RCC 7860 (cell line): ENCODE measurements at places on chromosomes 3 and 15.
A peak's percentile ranks its signal among the peaks of the same experiment; 100 is the strongest.

DNA sequence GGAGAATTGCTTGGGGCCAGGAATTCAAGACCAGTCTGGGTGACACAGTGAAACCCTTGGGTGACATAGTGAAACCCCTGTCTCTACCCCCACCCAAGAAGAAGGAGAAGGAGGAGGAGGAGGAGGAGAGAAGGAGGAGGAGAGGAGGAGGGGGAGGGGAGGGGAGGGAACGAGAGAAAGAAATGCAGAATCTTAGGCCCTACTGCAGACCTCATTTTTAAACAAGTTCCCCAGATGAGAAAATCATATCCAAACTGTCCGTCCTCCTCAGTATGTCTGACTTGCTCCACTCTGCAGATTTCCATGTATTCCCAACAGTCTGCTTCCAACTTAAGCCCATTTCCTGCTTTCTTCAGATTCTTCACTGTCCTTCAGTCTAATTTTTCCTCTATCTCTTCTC is 63.9 kb upstream of the NUDT16 start:
- DNase-seq: no peak

GRCh38 chr3:58585994-58586393 is 8.8 kb upstream of the FAM107A start:
- peak; percentile 85 for DNase-seq

DNA sequence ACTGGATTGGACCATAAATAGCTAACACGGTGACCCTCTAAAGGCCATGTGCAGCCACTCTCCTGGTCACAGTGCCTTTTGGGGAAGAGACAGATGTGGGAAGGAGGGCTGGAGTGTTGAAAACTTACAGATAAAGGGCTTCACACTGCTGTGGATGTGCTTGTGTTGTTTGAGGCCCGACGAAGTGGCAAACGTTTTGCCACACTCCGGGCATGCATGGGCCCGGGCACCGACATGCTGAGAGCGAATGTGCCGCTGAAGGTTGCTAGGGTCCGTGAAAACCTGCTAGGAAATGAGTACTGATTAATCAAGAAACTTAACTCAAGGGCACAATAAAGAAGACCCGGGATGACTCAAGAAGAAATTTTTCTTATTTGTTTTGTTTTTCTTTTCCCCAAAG is 542.6 kb downstream of the MECOM start:
- no peak for DNase-seq

DNA sequence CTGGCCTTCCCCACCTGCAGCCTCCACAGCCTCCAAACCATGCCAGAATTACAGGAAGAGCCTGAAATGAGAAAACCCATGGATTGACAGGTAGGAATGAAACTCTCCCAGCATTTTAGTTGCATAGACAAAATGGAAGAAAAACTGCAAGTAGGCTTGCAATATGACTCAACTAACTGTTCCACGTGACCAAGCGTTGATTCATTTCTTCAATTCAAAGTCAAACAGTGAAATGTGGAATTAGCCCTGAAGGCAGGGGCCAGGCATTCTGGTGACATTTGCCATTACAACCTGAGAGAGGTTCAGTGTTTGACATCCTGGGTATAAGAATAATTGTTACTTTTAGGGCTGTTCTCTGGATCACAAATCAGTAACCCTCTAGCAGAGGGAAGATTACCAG is 676.5 kb upstream of the CFAP20DC start:
- no peak for DNase-seq

DNA sequence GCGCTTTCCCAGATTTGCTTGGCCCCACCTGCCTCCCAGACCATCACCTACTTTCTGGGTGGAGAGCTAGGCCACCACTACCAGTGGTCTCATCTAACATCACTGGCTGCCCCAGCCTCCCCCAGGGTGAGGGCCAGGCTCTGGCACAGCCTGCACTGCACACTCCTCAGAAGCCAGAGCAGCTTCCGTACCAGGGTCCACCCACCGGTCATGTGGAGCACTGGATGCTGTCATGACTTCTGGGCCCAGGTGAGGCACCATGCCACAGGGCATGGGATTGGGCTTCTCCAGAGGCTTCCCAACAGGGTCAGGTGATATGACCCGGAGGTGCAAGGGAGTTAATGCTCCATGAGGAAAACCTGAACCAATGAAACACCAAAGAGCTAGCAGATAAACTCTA is 14.0 kb downstream of the MEGF11 start:
- no peak for DNase-seq

DNA sequence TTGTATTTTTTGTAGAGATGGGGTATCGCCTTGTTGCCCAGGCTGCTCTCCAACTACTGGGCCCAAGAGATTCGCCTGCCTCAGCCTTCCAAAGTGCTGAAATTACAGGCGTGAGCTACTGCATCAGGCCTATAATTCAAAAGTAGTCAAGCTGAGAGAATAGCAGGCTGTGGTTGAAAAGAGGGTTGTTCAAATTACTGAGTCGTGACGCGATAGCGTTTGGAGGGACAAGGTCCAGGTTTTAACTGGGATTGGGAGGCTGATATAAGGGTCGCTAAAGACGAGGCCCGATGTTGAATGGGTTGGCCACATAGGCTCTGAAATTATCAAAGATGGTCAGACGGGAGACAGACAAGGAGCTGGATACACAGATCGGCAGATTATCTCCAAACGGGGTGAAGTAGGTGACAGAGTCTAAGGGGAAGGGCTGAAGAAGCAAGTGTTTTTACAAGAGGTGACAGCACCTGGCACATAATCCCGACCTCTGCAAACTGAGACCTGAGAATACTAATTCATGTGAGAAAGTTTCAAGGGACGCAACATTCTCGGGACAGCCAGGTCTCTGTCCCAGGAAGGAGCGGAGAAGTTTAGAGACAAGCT is 759 bp upstream of the ARID3B start:
- peak; percentile 54 for DNase-seq

GRCh38 chr3:99439892-99440291 is 198.5 kb upstream of the COL8A1 start:
- DNase-seq: no peak

- peak; percentile 44 for DNase-seq
Observed at GRCh38 chr3:150232992-150233451, 175.1 kb upstream of the TSC22D2 start.

DNA sequence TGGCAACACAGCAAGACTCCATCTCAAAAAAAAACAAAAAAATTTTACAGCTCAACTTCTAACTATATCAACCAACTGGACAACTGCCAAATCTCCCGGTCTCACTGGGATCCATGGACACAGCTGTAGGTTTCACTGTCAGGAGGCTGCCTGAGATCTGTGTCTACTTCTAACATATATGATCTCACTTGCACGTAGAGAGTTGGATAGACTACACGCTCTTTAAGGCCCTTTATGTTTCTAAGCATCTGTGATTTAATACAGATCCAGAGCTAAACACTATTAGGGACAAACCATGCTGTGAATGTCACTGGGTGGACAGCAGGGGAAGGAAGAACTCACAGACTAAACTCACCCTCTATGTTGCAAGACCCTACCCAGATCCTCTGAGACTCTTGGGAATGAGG is 13.0 kb upstream of the APOD start:
- no peak for DNase-seq

- DNase-seq: no peak
Observed at GRCh38 chr15:50106457-50106856, 12.6 kb downstream of the ATP8B4 start.

GRCh38 chr15:78685159-78685921 is 44.3 kb upstream of the CHRNB4 start:
- DNase-seq: no peak

DNA sequence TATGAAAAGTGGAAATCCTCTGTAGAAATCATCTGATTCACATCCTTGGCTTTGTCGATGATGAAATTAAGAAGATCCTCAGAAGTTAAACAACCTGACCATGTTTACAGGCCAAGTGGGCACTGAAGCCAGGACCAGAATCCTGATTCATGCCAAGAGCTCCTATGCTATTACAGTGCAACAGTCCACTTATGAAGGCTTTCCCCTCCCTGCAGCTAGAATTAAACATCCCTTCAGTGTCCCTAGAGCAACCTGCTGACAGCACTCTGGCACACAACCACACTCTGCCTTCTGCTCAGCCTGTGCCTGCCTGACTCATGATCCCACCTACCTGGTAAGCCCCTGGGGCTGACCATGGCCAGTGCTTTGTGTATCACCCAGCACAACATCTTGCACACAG is 33.8 kb downstream of the TXNRD3 start:
- DNase-seq: peak; percentile 43

DNA sequence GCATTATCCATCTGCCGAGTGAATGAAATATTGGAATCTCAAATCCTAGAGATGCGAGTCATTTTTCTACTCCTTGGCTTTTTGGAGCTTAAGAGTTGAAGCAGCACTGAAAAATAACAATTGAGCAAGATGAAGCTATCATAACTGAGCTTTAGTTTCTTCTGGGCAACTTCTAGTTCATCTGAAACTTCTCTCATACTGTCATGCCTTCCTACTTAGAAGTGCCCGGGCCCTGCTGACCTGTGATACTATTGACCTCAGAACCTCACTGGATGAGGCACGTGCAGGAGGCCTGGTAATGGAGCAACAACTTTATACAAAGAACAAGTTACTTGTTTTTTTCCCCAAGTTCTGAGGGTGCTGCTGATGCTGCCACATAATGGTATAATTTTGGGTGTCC is 48.5 kb upstream of the P3H2 start:
- no peak for DNase-seq

- no peak for DNase-seq
Observed at GRCh38 chr3:37064747-37065146, 71.4 kb downstream of the MLH1 start.

DNA sequence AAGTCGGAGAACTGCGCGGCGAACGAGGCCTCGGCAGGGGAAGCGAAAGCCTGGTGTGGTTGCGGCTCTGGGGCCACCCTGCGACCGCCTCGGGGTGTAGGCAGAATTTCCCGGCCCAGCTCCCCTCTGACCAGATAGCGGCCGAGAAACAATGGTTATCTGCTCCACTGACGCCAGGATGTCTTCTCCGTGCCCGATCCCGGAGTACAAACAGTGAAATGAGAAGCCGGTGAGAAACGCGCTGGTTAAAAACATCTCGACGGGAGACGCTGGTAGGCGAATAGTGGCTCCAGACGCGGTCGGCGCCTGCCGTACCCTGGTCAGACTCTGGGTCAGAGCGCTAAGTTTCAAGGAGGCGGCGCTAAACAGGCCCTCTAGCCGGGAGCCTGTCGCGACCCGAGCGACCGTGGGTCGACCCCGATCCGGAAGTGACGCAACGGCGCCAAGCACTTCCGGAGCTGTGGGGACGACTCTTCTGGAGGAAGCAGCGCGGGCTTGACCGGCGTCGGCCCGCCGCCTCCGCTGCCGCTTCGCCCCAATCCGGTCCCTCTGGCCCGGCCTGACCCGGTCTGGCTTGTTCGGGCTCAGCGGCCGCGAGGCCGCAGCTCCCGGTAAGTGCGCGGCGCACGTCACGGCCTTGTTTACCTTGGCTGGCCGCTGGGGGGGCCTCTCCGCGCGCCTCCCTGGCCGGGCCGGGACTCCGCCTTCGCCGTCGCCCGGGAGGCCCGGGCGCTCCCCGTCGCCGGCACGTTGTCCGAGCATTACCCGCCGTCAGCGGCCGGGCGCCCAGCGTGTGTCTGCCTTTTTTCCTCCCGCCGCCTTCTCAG is at the start of gene ARIH2:
Gene ARIH2, plus strand, starts transcription at position 455 of the 827 bp plus-strand sequence. CDS start 8,717 bp downstream, outside the sequence.
- peak; percentile 78 for DNase-seq

- DNase-seq: no peak
Observed at GRCh38 chr3:182007441-182007840, 295.7 kb downstream of the SOX2 start.

DNA sequence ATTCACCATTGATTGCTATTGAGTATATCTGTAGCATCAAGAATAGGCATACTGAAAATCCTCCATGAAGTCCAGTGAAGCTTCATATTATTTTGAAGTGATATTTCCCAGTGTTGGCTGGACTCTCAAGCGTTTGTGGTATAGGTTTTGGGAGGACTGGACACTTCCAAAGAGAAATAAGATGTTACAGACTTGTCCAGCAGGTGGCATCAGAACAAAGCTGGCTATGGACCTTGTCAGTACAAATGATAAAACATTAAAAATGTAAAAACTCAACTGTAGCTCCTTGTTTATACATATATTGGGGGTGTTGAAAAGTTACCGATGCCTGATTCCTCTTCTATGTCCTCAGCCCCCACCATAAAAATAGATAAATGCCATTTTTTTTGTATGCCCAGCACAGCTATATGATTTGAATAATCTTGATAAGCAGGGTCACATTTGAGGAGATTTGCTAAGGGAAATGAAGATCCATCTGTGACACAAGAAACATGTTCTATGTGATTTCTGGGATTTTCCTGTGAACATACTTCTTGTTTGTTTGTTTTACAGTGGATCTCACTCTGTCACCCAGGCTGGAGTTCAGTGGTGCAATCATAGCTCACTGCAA is 54.5 kb upstream of the GOLGA6B start:
- DNase-seq: peak; percentile 34

DNA sequence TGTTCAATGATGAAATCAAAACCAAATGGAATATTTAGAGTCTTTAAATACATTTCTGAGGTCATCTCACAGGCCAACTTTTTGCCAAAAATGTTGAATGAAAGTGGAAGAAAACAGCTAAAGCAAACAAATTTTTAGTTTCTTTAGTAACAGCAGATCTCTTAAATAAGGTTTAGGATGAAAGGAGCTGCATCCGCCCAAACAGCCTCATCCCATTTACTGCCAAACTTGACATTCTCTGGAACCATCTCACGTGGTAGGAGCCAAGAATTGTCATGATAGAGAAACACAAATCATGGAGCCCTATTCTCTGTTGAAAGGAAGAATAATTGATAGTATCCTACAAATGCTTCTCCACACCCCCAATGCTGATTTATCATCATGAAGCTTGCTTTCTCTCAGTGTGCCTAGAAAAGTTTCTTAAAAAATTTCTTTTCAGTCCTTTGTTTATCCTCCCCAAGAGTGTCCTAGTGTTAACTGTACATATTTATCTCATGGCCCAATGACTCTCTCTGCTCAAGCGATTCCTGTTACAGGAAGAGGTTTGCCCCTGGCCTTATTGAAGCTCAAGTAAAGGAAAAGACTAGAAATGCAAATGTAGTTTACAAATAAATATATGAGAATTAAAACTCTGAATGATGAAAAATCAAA is 23.4 kb downstream of the SLC9A9 start:
- no peak for DNase-seq

DNA sequence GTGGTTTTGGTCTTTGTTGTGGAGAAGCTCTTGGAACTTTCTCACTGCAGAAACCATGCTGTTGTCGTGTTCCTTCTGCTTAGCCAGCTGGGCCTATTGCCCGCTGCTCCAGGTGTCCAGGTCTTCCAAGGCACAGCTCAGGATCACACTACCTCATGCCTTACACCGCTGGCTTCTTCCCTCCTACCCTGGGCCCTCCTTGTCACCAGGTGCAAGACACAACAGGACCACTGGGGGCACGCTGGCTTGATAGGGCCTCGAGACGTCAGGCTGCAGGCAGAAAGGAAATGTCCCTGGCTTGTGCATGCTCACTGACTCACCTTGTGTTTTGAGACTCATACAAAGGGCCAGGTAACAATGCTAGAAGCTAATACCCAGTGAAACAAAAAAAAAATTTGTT is 32.3 kb downstream of the PAQR9 start:
- no peak for DNase-seq

- no peak for DNase-seq
Observed at GRCh38 chr15:72146934-72147333, 28.7 kb downstream of the SENP8 start.

- no peak for DNase-seq
Observed at GRCh38 chr3:188179006-188179966, 25.3 kb downstream of the LPP start.

- no peak for DNase-seq
Observed at GRCh38 chr3:49495023-49495422, 25.0 kb downstream of the DAG1 start.

- no peak for DNase-seq
Observed at GRCh38 chr3:159910991-159911663, 77.5 kb upstream of the IL12A start.

- DNase-seq: peak; percentile 55
Observed at GRCh38 chr15:85770096-85771041, 24.4 kb downstream of the KLHL25 start.

- DNase-seq: no peak
Observed at GRCh38 chr3:44555723-44556122, 730 bp downstream of the ZKSCAN7 start.
